ENCODE measurements at places on chromosomes 5 and 9. TPM values are rescaled to one million over a fixed set of nuclear protein-coding genes. Genes with fewer than 3 reads are reported as not detected.

Gene DAP
- 32.0 TPM for total RNA-seq

Gene ARL14EPL
- 0.32 TPM for total RNA-seq

Gene TRAPPC13
- total RNA-seq: 26.0 TPM

Gene JAKMIP2
- 7.8 TPM for total RNA-seq

Gene LHX3
- not detected for total RNA-seq

Gene ROR2
- 26.4 TPM for total RNA-seq

Gene ZSWIM6
- 12.5 TPM for total RNA-seq

Gene SSBP2
- total RNA-seq: 37.3 TPM

Gene SLC6A19
- not detected for total RNA-seq

Gene TNFSF8
- total RNA-seq: not detected

Gene PCDHGC5
- 4.7 TPM for total RNA-seq

Gene NUTM2F
- not detected for total RNA-seq

Gene SLC34A3
- under 0.01 TPM for total RNA-seq

Gene TMEM215
- total RNA-seq: not detected

Gene ENTPD2
- not detected for total RNA-seq

Gene AUH
- total RNA-seq: 15.3 TPM

Gene NPM1
- 757 TPM for total RNA-seq

Gene FREM1
- 0.97 TPM for total RNA-seq

Gene RASGRF2
- total RNA-seq: 1.6 TPM

Gene TXNDC8
- total RNA-seq: not detected

Gene SH3RF2
- total RNA-seq: 1.5 TPM

Gene SPINK6
- total RNA-seq: not detected

Gene ORM2
- total RNA-seq: not detected

Gene PCDHB6
- total RNA-seq: 0.49 TPM

Gene SH3TC2
- total RNA-seq: 1.5 TPM

Gene SPINK14
- not detected for total RNA-seq

Gene TEX53
- not detected for total RNA-seq

Gene IFNA2
- total RNA-seq: not detected

Gene ELAVL2
- under 0.01 TPM for total RNA-seq

Gene BOD1
- total RNA-seq: 72.3 TPM

Gene RNF180
- 5.7 TPM for total RNA-seq

Gene FBXL7
- 29.2 TPM for total RNA-seq

Gene GNA14
- 3.4 TPM for total RNA-seq

Gene AFAP1L1
- total RNA-seq: 10.1 TPM

Gene SLC2A6
- 41.3 TPM for total RNA-seq

Gene SUB1
- 112 TPM for total RNA-seq

Gene PDGFRB
- 543 TPM for total RNA-seq

Gene ZNF354C
- total RNA-seq: 9.4 TPM

Gene LOX
- total RNA-seq: 156 TPM

Gene HAVCR1
- total RNA-seq: not detected

Gene ZNF366
- under 0.01 TPM for total RNA-seq

Gene BTNL3
- not detected for total RNA-seq

Gene PCDHGB4
- 18.0 TPM for total RNA-seq

Gene CD72
- total RNA-seq: 0.73 TPM

Gene CCDC187
- total RNA-seq: not detected

Gene MORN5
- not detected for total RNA-seq
